Stimulated activated CD4-positive, alpha-beta T cell treated with anti-CD3 and anti-CD28 coated beads, TNF-alpha, amount 100 ng/mL, for 1 hour (primary cell): ENCODE measurements at places on chromosomes 5 and 9.

- no peak for DNase-seq
Observed at GRCh38 chr5:132406144-132406783, 36.8 kb downstream of the SLC22A5 start.

DNA sequence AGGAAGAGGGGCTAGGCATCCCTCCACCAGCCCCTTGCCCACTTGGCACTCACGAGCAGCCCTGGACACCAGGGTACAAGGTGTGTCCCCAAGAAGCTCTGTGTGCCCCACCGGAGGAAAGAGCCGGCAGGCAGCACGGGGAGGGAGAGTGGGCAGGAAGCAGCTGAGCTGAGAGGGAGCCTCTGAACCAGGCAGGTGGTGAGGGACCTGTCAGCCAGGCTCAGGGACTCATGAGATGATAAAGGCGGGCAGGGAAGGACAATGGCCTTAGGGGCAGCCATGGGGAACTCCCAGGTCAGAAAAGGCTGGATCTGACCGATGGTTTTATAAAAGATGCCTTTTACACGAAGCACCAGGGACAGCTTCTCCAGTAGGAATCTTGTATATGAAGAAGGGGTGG, 112.0 kb downstream of the VAV2 start:
- no peak for DNase-seq

GRCh38 chr5:15787681-15788080, 287.7 kb downstream of the FBXL7 start:
- DNase-seq: no peak

DNA sequence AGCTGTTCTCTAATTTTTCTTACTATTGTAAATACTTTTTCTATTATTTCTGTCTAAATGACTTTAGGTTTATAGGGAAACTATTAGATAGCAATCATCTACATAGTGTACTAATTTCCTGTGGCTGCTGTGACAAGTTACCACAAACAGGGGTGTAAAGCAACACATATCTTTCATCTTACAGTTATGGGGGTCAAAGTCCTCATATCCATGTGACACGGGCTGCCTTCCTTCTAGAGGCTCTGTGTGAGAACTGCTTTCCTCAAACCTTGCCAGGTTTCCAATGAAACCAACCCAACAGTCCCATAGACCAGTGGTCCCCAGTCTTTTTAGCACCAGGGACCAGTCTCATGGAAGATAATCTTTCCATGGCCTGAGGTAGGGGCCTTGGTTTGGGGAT, 189.1 kb downstream of the ROR2 start:
- DNase-seq: no peak

GRCh38 chr9:81092057-81092456, 597.3 kb downstream of the TLE1 start:
- no peak for DNase-seq

DNA sequence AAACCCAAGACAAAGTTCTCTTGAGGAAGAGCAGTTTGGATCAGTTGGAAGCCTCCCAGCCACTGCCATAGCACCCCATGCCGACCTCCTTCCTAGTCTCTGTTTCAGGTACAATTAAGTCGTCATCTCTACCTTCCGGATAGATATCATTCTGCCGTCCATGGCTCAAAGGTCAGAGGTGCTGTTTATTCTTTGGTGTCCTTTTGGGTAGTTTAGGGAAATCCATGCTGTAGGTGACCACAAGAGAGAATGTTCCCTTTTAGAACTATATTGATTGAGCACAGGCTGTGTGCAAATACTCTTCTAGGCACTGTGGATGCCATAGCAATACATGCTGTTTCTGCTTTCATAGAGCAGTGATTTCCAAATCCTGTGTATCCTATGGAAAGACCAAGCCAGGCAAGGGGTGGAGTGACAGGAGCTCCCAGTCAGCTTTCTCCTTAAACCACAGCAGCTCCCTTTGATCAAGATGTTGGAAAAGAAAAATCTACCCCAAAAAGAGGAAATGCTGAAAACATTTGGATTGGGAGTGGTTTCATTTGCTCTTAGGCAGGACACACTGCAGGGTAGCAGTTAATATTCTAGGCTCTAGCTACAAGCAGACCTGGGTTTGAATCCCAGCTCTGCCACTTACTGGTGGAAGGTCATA, 127.9 kb downstream of the PALM2AKAP2 start:
- no peak for DNase-seq

DNA sequence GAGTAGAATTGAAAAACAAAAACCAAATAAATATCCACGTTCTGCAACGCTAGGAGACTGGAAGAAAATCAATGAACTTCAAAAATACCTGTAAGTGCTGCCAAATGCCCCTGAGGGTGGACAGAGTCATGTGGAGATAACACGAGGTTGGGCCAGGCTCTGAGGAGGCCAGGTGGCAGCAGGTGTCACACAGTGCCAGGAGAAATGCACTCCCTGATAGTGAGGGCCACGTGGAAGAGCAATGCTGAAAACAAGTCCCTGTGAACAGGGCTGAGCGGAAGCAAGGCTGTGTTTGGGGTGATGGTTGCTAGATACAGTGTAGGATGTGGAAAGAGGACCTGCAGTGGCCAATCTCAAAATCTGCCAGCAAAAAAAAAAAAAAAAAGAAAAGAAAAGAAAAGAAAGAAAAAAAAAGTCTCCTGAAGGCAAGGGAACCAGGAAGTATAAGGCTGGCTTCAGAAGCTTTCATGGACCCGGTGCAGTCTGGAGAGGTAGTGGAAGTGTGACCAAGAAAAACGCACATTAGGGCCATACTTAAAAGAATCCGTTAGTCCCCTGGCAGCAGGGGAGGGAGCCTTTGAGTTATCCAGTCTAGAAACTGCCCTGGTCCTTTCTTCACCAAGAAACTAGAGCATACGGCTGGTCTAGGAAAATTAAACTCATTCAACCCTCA, 16.8 kb downstream of the C1QTNF3 start:
- DNase-seq: no peak

DNA sequence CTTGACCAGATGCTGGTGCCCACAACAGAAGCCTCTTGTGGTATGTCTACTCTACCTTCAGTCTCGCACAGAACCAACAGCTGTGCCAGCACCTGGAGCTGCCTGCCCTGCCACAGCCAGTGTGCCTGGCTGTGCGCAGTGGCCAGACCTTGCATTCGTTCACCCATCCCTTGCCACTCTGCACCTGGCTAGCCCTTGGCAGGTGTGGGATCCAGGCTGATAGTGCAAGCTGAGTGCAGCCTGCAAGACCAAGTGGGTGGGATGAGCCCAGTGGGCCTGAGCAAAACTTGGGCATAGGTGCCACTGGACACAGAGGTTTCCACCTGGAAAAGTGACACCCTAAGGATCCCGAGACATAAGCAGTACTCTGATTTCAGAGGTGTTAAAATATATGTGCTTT, 108.2 kb downstream of the ST8SIA4 start:
- DNase-seq: no peak

DNA sequence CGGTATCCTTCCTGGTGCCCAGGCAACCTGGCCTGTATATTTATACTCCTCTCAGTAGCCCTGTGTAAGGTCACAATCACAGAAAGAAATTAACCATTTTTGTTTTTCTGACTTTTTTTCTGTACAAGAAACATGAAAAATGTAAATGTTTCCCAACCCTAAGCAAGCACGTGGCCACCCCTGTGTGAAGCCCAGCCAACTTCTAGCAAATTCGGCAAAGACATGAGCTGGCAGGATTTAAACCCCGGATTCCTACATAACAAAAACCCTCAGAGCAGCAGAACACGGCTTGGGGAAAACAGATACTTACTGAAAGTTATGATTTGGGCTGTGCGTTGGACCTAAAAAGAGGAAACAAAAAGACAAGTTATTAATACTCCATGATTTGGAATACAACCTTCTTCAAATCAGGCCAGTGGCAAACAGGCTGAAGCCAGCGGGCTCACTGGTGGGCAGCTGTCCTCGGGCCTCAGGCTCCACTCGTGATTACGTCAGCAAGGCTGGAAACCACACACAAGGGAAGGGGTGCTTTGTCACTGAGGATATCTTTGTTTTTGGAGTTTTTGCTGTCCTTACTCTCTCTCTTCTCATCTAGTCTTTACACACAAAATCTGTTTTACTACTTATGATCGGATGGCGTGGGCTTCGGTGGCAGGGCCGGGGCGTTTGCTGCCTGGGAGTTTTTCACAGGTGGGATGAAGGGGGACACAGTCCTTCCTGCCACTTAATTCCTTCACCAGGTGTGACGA, 194.1 kb downstream of the ROR2 start:
- no peak for DNase-seq

DNA sequence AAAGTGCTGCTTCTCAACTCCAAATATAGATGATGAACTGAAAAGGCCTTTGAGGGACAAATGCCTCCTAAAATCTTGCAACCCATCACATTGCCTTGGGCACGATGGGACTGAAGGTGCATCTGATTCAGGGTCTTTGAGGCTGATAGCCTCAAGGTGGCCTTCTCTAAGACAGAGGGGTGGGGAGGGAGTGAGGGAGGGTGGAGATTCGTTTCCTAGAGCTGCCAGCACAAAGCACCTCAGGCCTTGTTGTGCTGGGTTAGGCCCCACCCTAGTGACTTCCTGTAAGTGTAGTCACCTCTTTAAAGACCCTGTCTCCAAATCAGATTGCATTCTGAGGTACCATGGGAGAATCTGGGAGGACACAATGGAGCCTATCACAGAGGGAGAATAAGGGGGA, 57.1 kb downstream of the BARX1 start:
- DNase-seq: no peak

- no peak for DNase-seq
Observed at GRCh38 chr5:134091626-134092121, 22.8 kb upstream of the TCF7 start.

GRCh38 chr5:100595152-100595811, 60.1 kb downstream of the FAM174A start:
- no peak for DNase-seq

GRCh38 chr5:38556599-38557307, at the start of gene LIFR:
Gene LIFR (minus strand): TSS chr5:38556646. CDS start chr5:38530647, 25,999 bp downstream.
- DNase-seq: no peak

DNA sequence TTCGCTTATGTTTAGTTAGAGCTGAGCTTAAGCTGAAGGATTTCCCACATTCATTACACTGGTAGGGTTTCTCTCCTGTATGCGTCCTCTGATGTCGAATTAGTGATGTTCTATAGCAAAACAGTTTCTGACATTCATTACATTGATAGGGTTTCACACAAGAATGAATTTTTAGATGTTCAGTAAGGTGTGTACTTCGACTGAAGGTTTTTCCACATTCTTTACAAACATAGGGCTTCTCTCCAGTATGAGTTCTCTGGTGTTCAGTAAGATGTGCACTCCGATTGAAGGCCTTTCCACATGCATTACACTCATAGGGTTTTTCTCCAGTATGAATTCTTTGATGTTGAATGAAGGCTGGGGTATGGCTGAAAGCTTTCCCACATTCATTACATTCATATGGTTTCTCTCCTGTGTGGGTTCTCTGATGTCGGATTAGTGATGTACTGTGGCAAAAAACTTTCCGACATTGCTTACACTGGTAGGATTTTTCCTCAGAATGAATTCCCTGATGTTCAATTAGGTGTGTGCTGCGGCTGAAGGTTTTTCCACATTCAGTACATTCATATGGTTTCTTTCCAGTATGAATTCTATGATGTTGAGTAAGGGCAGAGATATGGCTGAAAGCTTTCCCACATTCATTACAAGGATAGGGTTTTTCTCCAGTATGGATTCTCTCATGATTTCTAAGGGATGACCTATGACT, 14.6 kb downstream of the ZNF883 start:
- DNase-seq: no peak

- DNase-seq: no peak
Observed at GRCh38 chr5:1285883-1286291, 9.0 kb downstream of the TERT start.

- no peak for DNase-seq
Observed at GRCh38 chr5:120382833-120383232, 81.3 kb upstream of the PRR16 start.

DNA sequence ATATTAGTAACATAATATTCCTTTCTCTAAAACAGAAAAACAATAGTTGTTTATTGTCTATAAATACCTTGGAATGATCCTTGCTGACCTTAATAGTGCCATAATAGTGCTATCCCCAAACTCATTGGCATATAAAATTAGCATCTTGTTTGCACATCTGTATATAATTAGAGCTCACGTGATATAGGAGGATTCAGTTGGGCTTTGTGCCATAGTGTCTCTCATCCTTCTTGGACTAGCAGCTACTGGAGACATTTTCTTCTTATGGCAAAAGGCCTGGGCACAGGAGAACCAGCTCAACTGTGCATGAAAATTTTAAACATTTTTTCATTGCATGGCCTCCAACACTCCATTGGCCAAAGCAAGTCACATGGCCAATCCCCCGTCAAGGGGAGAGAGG, 342.5 kb downstream of the SPATA31D1 start:
- DNase-seq: no peak

GRCh38 chr5:24621792-24622191, 23.0 kb downstream of the CDH10 start:
- DNase-seq: no peak
